ENCODE measurements at places on chromosomes 12 and 14.

DNA sequence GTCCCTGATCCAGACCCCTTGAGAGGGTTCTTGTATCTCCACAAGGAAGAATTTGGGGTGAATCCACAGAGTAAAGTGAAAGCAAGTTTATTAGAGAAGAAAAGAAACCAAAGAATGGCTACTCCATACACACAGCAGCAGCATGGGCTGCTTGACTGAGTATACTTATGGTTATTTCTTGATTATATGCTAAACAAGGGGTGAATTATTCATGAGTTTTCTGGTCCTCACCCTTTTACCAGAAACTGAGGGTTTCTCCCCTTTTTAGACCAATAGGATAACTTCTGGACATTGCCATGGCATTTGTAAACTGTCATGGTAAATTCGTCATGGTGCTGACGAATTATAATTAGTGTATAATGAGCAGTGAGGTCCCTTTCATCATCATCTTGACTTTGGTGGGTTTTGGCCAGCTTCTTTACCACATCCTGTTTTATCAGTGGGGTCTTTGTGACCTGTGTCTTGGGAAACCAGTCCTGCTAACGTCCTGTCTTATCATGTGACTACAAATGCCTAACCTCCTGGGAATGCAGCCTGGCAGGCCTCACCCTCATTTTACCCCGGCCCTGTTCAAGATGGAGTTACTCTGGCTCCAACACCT lies 121.9 kb downstream of the SPTSSA start:
- no peak for DNase-seq

DNA sequence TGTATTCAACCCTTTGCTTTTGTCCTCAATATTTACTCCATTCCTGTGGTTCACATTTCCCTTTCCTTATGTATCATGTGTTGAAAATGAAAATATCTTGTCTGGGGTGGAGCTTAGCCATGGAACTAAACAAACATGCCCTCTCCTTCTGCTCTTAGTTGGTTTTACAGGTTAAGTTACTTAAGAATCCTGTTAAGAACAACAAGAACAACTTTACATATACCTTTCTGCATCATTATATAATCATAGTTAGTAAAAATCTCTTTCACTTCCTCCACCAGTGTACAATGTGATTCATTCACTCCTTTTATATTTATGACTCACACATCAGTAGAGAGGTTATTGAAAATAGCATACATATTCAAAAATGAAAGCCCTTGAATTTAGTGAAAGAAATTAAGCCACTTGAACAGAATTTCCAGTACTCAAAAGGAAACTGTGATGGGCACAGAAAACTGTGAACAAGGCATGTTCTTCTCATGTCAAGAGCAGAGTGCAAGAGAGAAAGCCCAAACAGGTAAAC lies 307.7 kb downstream of the CCDC91 start:
- no peak for DNase-seq

GRCh38 chr12:24379861-24380521 lies 430.5 kb upstream of the SOX5 start:
- DNase-seq, result peak; percentile 43

- DNase-seq, result no peak
These were observed at the start of gene CISTR for GRCh38 chr12:53751336-53752191. CISTR (minus strand) TSS chr12:53751979.

DNA sequence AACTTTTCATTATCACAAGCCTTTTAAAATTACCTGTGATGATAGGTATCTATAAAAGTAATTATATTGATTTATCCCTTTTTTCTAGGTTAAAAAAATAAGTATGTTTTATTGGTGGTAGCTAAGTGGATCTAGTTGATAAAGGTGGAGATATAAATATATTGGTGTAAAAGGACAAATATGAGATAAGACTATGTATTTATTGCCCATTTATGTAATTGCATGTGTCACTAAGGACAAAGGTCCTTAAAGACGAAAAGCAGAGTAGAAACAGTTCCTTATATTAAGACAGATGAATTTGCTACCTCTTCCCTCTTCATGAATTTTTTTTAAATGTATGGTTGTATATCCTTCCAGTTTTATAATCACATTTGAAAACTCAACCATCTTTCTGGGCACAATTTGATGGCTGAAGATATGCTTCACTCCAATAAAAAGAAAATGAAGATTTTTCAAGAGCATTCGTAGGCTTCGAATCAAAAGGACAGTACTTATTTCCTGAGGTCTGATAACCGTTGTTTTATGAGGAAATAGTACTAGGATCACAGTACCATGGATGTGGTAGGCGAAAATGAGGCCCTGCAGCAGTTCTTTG lies at the start of gene MYRFL:
MYRFL (plus strand) TSS at position 262 of the 595 bp plus-strand sequence; CDS start at position 553, 291 bp downstream.
- no peak for DNase-seq

DNA sequence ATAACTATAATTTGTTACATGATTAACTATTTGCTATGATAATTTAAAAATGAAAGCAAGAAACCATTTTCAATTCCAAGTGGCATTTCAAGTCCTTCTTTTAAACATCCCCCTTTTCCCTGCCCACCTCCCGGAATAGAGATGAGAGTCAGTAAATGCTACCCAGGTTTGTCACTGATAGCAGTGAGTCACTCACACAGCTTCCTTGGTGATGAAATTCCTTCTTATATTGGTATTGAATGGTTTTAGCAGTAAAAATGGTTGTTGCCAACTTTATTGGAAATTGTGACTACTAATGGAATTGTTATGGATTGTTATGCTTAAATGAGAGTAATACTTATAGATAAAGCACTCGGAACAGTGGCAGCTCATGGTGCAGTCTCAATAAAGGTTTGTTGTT lies 90.5 kb downstream of the PPM1A start:
- no peak for DNase-seq

DNA sequence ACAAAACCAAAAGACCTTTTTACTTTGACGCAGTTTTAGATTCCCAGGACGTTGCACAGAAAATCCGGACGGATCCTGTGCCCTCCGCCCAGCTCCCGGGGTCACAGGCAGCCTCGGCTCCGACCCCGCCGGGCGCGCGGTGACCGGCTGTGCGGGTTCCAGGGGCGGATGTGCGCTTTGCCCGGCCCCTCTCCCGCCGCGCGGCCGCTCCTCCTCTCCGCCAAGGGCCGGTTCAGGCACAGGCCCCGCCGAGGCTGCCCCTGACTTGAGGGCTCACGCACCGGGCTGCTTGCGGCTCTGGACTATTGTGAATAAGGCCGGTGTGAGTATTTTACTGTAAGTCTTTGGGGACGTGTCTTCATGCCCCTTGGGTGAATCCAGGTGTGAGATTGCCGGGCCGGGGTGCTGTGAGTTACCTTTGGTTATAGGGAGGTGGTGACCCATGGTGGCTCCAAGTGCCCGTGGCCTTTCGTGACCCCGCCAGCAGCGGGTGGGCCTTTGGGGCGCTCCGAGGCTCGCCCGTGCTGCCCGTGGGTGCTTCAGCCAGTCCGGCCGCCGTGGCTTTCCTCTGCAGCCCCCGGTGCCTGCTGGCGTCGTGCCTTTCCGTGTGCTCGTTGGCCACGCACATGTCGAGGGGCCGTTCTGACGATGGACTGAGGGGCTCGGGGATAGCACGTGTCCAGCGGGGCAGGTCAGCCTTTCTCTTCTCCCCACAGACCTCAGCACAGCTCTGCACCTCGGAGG lies 45.9 kb downstream of the NOC4L start:
- no peak for DNase-seq

- peak; percentile 17 for DNase-seq
These were observed 532 bp downstream of the FKBP11 start for GRCh38 chr12:48924617-48925303.

DNA sequence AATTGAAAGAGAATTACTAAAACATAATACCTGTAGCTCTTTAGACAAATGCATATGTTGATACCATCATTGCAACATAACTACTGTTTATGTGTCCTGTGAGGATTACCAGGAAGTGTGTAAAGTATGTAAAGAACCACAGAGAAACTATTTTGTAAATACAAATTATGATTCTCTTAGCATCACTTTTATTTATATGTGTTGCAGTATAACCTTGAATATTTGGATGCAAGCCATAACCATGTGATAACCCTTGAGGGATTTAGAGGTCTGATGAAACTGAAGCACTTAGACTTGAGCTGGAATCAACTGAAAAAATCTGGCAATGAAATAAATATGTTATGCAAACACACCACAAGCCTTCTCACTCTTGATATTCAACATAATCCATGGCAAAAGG lies 77.5 kb downstream of the LRRC9 start:
- DNase-seq, result peak; percentile 29

DNA sequence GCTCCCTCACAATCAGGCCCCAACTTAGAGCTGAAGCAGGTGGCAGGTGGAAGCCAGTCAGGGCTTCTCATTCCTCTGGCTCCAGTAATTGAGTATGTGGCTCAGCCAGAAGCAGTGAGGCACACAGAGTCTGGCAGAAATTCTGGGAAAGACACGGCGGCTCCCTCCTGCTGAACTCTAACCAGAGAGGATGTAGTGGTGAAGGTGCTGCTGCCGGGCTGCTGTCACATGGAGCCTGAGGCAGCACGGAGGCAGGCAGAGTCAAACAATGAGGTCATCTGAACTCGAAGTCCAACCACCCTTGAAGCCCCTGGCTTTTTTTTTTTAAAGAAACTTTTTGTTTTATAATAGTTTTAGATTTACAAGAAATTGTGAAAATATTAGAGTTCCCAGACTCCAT lies 33.4 kb upstream of the SMOC1 start:
- no peak for DNase-seq

GRCh38 chr12:105980085-105980484 lies 158.7 kb downstream of the NUAK1 start:
- no peak for DNase-seq

- DNase-seq, result no peak
These were observed 3.6 kb downstream of the SMCO3 start for GRCh38 chr12:14810167-14810952.

DNA sequence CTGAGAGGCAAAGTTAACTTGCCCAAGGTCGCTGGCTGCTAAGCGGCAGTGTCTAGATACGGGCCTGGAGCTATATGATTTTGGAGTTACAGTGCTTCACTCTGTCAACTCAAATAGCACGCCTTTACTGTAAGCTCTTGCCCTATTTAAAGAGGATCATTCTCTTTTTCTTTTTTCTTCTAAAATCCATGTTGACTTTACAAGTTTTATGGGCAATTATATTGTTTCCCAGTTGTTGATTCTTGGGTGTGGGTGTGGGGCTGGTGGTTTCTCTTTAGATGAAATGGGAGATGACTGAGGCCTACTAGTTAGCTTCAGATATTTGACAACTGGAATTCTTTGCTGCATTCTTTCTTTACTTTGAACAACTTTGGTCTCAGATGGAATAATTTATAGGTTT lies 70.7 kb downstream of the C12orf75 start:
- no peak for DNase-seq
